ENCODE measurements at places on chromosomes 5 and 9.

DNA sequence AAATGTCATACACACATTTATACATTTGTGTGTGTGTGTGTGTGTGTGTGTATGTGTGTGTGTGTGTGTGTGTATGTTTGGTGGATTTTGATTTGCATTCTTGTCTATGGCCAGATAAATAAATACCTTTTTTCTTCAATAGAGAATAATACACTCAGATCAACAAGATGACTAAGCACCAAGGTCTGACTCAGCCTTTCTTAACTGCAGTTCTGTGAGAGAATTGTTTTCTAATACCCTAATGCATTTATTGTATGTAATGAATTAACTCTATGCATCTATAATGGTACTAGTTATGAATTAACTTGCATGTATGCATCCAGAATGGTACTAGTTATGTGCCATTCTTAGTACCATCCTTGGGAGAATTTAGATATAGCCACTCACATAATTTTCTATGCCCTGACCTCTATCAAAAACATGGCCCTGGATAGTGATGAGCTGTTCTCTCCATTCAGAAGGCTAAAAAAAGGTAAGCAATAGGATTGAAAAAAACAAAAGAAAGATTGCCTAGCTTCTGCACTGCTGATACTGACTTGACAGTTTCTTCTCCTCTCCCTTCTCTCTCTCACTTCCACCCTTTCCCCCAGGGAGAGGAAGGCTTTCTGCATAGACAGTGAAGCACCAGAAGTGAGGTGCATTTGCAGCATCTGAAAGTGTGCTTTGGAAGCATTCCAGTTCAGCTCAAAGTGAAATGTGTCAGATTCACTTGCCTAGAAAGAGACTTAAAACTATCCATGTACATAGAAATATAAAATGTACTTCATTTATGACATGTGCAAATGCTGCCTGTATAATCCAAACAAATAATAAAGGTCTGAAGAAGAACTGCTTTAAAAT lies 55.1 kb upstream of the CCDC112 start:
- DNase-seq, result peak; percentile 79

DNA sequence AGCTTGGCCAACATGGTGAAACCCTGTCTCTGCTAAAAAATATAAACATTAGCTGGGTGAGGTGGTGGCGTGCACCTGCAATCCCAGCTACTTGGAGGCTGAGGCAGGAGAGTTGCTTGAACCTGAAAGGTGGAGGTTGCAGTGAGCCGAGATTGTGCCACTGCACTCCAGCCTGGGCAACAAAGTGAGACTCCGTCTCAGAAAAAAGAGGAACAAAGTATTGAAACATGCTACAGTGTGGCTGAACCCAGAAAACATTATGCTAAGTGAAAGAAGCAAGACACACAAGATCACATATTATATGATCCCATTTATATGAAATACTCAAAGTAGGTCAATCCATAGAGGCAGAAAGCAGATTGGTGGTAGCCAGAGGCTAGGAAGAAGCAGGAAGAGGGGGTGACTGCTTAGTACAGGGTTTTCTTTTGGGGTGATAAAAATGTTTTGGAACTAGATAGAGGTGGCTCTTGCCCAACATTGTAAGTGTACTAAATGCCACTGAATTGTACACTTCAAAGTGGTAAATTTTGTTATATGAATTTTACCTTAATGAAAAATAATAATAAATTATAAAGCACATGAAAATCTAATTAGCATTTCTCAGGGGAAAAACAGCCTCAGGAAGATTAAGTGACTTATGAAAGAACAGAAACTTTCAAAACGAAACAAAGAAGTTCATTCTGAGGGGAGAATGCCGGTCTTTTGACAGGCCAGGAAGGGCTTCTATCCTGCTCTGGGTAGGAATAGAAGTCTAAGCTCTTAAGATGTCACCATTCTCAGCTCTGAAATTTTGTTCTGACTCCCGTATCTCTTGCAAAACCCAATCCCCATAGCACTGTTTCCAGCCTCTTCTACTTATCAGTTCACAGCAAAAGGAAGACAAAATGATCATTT lies 161.1 kb upstream of the TBCA start:
- DNase-seq, result no peak

- peak; percentile 99 for DNase-seq
These were observed 59.3 kb upstream of the AFAP1L1 start for GRCh38 chr5:149212198-149212951.

DNA sequence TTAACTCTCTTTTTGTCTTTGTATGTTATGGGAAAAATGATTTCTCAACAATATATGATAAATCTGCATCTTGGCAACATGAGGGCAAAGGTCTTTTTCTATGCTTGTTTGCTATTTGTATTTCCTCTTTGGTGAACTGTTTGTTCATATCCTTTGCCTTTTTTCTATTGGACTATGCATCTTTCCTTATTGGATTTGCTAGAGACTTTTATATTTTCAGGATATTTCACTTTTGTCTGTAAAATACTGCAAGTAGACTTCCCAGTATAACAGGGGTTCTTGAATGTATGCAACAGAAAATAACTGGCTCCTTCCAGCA lies 69.4 kb upstream of the SSBP2 start:
- DNase-seq, result no peak

GRCh38 chr5:180873615-180874520 lies 12.8 kb upstream of the ZFP62 start:
- peak; percentile 55 for DNase-seq

DNA sequence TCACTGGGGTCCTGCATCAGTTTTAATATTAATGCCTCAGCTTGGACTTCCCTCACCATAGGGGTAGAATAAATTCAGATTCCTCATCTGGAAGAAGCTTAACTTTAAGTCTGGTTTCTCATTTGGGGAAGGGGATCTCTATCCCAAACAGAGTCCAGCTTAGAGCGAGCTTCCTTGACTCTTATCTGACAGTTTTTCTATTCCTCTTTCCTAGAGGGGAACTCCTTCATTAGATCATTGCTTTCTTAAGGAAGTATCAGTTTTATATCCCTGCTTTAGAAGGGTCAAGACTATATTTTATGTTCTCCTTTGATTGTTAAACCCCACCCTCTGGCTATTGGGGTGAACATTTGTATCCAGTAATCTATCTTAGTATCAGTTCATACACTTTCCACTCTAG lies 24.2 kb upstream of the CDC42SE2 start:
- DNase-seq, result no peak

DNA sequence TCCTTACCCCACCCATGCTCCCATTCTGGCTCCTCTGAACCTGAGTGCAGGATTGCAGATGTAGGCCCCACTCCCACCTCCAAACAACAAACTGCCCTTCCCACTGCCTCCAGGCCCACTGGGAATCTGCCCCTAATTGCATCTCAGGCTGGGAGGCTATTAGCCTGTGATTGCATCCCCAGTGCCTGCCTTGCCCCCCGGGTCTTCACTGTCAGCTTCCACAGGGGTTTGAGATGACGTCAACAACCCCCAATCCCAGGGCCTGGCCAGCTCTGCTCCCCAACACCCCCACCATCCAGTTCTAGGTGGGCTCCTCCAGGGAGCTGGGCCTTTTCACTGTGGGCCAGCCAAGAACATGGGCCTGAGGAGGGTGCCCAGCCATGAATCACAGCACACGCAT lies 91.5 kb downstream of the PCDH1 start:
- no peak for DNase-seq

GRCh38 chr9:93231121-93231694 lies 47.3 kb downstream of the WNK2 start:
- no peak for DNase-seq

DNA sequence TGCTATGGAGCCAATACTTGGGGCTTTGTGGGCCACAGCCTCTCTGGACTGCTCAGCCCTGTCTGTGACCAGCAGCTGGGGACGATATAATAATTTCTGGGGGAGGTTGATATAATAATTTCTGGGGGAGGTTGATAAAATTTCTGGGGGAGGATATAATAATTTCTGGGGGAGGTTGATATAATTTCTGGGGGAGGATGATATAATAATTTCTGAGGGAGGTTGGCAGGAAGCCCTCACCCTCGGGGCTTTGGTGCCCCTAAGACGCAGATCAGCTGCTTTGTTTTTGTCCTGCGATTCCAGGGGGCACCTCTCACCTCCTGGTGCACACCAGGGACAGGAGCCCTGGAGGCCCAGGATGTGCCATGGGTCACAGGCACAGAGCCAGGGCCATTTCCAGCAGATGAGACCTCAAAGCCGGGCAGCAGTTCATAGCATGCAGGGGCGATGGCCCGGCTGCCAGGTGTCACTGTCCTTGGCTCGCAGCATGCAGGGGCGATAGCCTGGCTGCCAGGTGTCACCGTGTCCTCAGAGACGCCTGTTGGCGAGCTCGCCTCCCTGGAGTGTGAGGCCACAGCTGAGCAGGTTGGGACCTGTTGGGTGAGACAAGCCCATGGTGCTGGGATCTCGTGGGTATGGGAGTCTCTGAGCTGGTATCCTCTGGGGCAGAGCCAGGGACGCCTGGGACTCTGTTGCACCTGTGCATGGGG lies 3.8 kb upstream of the TOR4A start:
- DNase-seq, result no peak

GRCh38 chr9:78210841-78211301 lies 25.0 kb upstream of the CEP78 start:
- DNase-seq, result no peak

DNA sequence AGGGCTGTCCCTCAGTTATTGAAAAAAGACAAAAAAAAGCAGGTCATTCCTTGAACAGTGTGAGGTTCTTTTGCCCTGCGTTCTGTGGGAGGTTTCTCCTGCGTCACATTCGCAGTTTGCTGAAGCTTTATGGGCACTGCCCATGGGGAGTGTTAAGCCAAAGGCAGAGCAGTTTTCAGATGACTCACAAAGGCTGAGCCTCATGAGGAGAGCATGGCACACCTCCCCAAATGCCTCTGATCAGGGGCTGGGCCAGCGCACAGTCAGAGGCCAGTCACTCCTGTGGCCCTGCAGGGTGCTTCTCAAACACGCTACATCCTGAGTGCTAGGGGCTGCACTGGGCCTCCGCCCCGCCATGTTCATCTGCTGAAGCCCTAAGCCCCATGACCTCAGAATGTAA lies 38.4 kb downstream of the IRX1 start:
- no peak for DNase-seq

- no peak for DNase-seq
These were observed 143.1 kb upstream of the NR4A3 start for GRCh38 chr9:99678566-99678965.

- DNase-seq, result no peak
These were observed 28.3 kb downstream of the TCF7 start for GRCh38 chr5:134142806-134143205.

All from iris pigment epithelial cell (primary cell).